ENCODE measurements at places on chromosomes 1 and 21.

GRCh38 chr1:228007801-228008341 is 1.1 kb downstream of the WNT3A start:
- DNase-seq, result peak; percentile 51

DNA sequence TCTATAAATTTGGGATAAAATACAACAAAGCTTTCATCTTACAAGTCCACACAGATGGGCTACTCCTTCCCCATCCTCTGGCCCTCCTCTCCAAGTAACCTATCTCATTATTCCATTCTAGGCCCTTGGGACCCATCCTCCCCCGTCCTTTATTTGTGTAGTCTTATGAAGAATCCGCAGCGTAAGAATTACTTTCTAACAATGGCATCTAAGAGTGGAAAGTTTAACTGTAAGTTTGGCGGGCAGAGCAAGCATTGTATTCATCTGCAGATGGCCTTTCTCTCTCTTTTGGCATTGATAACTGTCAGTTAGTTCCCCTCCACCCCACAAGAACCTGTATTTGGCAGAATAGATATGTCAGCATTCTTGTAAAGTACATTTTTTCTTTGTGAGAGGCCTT is 91.9 kb upstream of the TSPAN2 start:
- no peak for DNase-seq

DNA sequence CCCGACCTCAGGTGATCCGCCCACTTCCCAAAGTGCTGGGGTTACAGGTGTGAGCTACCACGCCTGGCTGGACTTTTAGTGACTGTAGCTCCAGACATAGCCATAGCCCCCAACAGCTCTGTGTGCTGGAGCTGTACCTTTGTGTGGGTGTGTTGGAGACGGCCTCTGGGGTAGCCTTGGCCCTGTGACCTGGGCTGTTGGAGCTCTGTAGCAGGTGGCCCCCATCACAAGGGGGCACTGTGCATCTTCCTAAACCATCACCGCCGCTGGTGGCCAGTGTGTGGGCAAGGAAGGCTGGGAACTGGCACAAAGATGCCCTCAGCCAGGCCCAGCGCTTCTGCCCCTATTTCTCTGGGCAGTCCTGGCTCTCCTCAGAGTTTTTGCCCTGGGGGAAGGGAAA is 38.4 kb upstream of the FOXO6 start:
- DNase-seq, result peak; percentile 69

DNA sequence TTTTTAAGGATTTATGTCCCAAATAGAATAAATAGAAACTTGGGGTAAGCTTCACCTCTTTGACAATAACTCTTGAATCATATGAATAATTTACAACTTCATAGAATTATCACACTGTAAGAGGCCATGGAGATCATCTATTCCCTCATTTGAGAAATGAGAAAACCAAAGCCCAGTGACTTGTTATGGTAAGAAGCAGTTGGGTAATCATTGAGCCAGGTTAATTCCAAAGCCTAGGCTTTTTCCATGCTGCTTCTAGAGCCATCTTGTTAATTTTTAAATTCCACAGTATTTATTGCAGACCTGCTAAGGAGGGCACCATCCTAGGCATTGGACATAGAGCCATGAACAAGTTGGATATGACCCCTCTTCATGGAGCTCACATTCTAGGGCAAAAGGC is 160.5 kb downstream of the CDC7 start:
- DNase-seq, result no peak

- no peak for DNase-seq
These were observed 128.4 kb upstream of the CAMK1G start for GRCh38 chr1:209455145-209455544.

DNA sequence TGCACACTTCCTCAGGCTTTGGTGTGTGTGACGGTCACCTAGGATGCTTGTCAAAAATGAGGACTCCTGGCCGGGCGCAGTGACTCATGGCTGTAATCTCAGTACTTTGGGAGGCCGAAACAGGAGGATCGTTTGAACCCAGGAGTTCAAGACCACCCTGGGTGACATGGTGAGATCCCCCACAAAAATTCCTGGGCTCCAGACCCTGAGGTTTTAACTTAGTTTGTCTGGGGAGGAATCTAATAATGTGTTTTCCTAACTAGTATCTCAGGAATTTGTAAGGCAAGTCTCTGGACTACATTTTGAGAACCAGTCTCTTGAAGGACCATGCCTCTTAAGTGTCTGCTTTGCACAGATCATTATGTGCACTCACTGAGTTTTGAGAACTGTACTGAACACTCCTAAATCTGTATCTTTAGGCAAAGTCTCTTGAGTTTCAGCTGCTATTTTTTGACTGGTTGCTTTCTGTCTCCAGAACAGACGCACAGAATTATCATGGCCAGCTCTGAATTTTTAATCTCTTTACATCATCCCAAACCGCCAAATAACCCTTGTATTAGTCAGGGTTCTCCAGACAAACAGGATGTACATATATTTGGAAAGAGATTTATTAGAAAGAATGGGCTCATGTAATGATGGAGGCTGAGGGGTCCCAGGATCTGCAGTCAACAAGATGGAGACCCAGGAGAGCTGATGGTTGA is 45.5 kb upstream of the VANGL1 start:
- DNase-seq, result no peak

DNA sequence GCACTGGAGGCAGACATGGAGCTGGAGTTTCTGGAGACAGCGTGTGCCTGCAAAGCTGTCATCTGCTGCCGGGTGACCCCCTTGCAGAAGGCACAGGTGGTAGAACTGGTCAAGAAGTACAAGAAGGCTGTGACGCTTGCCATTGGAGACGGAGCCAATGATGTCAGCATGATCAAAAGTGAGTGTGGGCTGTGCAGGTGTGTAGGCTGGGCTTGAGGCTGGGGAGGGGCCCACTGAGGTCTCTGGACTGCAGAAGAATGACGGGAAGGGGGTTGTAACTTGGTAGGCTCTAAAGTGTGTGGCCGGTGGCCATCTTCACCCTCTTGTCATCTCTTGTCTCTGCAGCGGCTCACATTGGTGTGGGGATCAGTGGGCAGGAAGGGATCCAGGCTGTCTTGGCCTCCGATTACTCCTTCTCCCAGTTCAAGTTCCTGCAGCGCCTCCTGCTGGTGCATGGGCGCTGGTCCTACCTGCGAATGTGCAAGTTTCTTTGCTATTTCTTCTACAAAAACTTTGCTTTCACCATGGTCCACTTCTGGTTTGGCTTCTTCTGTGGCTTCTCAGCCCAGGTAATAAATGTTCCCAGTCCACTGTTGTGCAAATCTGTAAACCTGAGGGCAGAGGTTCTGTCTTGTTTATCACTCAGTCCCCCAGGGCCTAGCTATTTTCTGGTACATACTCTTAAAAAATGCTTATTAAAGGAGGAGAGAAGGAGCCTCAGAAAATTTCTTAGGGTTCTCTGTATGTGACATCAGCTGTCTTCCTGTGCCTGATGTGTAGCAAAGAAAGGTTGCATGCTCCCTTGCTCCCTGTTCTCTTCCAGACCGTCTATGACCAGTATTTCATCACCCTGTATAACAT is 19.9 kb downstream of the ATP8B2 start:
- peak; percentile 70 for DNase-seq

GRCh38 chr1:108719656-108720435 is 7.1 kb downstream of the FNDC7 start:
- DNase-seq, result no peak

DNA sequence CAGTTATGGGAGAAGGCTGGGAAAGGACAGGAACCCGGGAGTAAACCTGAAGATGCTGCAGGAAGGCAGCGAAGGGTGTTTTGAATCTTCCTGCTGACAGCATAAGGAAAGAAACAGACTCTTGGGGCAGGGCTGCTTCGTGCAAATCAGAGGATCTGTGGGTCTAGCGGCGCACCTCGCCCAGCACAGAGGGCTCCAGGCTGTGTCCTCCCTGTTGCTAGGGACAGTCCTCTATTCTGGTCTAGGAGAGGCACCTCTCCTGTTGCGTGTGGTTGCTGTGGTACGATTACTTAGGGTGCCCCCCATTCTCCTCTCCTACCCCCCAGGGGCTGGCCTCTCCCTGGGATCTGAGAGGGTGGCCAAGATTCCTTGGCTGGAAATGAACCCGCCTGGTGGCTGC is 11.4 kb downstream of the C2CD2 start:
- no peak for DNase-seq

GRCh38 chr1:234372011-234372757 is 1.1 kb upstream of the COA6 start:
- DNase-seq, result no peak

DNA sequence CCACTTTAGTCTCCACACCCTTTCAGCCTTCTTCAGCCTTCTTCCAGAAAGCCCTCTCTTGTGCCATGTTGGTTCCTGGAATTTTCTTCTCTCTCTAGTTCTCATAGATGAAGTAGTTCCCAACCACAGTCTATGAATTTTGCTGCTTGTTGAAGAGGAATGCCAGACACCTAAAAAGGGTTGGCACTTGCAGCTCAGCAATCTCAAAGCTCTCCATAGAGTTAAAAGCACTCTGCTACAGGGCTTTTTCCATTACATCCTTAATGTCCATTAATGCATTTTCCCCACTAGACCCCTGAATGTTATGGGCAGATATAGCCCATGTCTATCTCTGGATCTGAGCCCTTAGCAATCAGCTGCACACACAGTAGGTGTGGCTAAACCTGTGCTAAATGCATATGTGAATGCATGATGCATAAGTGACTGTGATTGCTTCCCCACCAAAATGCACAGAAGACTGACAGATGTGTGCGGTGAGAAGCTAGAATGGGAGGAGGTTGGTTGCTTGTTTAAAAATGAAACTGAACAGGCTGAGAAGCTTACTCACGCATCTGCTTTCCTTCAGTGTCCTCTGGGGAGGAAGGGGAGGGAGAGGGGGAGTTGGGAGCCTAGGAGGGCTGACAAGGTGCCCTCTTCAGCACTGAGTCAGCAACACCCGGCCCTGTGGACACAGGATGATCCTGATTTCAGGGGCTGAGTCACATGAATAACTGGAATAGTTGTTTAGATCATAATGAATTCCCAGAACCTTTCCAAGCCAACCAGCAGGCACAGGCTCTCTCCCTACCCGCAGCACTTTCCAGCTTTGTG is 146.1 kb upstream of the FGGY start:
- DNase-seq, result no peak

GRCh38 chr1:24108334-24109165 is 3.4 kb downstream of the MYOM3 start:
- no peak for DNase-seq

DNA sequence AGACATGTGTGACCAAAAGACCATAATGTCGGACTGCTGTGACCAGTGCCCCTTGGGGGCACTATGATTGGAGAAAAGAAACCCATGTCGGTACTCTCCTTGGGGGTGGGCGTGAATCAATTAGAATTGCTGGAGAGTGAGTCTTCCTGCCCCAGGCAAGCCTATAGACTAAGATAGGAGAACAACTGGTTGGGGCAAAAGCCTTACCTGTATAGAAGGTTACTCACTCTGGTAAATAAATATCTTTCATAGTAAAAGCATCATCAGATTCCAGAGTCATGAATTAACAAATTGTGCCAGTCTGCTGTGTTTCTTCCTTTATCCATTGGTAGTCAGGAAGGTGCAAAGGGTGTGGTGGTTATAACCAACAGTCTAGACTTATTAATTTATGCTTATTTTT is 2.9 kb upstream of the PTGFRN start:
- DNase-seq, result no peak

GRCh38 chr1:94240822-94241221 is 3.4 kb upstream of the ARHGAP29 start:
- DNase-seq, result no peak

DNA sequence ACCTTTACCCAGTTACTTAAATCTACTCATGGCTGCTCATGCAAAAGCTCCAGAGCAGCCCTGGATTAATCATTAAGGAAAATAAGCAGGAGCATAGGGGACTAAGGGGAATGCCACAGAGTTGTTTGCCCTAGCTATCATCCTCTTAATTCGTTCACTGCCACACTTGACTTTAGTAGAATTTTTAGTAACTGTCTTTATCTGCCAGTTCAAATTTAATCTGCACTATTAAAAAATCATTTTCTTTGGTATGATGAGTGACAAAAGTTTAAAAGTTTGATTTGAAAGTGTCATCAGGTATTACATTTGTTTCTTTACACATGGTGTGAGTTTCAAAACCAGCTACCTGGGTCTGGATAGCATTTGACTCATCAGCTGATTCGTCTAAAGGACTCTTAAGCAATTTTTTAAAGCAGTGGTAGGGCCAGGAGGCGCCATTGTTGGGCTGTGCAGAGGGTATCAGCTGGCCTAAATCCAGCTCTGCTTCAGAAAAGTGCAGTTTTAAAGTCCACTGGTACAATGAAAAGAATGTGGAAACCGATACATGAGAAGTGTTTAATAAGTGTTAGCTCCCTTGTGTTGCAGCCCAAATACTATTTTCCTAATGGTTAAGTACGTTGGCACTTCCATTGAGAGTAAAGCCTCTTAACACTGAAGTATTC is 69.9 kb upstream of the DR1 start:
- DNase-seq, result no peak

- no peak for DNase-seq
These were observed 74.9 kb upstream of the IRF2BP2 start for GRCh38 chr1:234684856-234685255.

DNA sequence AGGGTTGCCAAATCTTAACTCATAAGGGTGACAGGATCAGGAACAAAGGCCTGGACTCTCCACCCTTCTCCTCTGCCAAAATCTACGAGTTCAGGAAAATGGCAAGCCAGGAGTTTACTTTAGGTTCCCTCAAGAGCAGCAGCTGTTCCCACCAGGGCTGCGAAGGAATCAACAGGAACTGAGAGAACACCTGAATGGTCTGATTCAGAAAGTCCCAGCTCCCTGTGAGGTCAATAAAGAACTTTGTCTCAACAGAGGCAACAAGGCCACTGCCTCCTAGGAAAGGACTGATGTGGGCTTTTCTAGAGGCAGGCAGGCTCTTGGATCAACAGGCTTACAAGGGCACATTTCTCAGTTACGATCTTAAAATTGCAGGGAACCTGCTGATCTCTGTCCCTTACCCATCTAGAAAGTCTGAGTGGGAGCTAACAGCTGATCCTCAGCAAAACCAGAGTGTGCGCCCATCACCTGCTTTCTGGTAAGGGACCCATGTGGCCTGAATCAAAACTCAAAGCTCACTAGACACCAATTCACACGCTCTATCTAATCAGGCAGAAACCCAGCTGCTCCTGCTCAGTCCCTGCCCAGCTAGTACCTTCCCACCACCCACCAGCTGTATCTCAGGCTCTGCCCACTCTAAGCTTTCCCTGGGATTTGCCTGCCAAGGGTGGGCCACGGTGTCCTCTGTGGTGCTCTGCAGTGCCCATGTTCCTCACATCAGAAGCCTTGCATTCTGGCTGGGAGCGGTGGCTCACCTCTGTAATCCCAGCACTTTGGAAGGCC is 83.1 kb downstream of the CAPZB start:
- DNase-seq, result no peak

DNA sequence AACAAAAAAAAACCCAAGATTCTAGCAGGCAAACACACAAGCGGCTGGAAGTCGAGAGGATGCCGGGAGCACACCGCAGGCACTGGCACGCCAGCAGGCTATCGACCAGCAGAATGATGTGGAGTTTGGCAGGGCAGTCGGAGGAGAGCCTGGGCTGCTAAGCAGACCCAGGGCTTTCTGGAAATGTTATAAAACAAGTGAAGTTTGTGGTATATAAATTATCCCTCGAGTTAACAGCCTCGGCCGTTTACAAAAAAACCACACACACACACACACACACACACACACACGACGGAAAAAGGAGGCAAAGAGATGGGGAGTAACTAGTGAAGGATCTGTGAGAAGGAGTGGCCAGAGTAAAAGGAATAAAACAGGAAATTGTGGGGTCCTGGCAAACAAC is 87.2 kb upstream of the IVNS1ABP start:
- DNase-seq, result no peak

- peak; percentile 91 for DNase-seq
These were observed at the start of gene COL11A1 for GRCh38 chr1:103108376-103109150. TSS of gene COL11A1 (minus strand) at chr1:103108522. CDS start at chr1:103108178, 344 bp downstream.
